Neural crest cell (in vitro differentiated cells): ENCODE measurements at places on chromosomes 2 and 18. TPM values are rescaled to one million over a fixed set of nuclear protein-coding genes. Genes with fewer than 3 reads are reported as not detected.

ANKRD62 gene
- not detected in 2 replicates for total RNA-seq

DNA sequence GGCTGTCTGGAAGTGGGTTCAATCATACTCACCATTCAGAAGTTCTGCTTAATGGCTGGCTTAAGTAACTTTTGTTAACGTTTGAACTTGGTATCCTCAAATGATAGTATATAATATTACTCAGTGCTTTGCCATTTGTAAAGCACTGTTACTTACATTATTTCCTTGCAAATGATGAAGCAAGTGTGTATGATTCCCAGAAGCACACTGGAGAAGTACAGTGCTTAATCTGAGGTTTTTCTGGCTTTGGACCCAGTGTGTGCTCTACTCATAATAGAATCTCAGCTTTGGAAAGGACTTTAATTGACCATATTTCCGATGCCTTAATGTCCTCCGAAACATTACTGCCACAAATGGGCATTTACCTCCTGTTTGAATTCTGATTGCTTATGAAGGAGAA is 63.3 kb downstream of the MAP3K20 start:
- DNase-seq: no peak
- H3K4me3 ChIP-seq: no peak overlapping the region
- no peaks in the 10 kb centered on the region for H3K27me3 ChIP-seq
- peaks cover 11% of the 10 kb centered on the region for H3K4me1 ChIP-seq

- H3K36me3 ChIP-seq: no peaks in the 10 kb centered on the region
- no peak for DNase-seq
- H3K4me3 ChIP-seq: no peak overlapping the region
- H3K27me3 ChIP-seq: no peaks in the 10 kb centered on the region
- peaks cover 13% of the 10 kb centered on the region for H3K4me1 ChIP-seq
Measured at GRCh38 chr2:175847128-175847527, 154.9 kb downstream of the LNPK start.

CNGA3 gene
- total RNA-seq: 0.72 and 0.84 TPM in 2 replicates

THUMPD2 gene
- 14.4 and 14.9 TPM in 2 replicates for total RNA-seq

SCYGR5 gene
- total RNA-seq: not detected in 2 replicates

CNTNAP5 gene
- total RNA-seq: 0.56 and 1.1 TPM in 2 replicates

DNA sequence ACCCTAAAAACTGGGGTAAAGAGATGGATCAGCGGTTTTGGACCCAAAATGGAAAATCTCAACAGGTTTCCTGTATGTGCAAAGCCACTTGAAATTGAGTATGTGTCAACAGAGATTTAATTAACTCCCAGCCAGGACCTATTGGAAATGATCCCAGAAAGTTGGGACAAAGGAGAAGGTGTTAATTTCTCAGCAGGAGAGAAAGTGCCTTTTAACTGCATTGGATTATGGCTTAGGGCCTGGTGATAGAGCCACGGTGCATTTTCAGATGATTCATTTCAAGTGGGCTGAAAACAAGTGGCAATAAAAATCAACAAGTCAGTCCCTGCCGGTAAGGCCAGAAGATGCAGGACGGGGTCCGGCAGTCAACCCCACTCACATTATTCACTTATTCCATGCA is 80.2 kb upstream of the BCL11A start:
- no peaks in the 10 kb centered on the region for H3K36me3 ChIP-seq
- no peak for DNase-seq
- peaks cover 11% of the 10 kb centered on the region for H3K27me3 ChIP-seq
- H3K4me1 ChIP-seq: no peaks in the 10 kb centered on the region

GRCh38 chr18:35186291-35187034 is 54.4 kb upstream of the ZNF397 start:
- peaks cover 27% of the 10 kb centered on the region for H3K4me1 ChIP-seq
- no peak overlapping the region for H3K27ac ChIP-seq
- H3K4me3 ChIP-seq: no peak overlapping the region
- no peak for DNase-seq
- H3K36me3 ChIP-seq: no peaks in the 10 kb centered on the region
- no peaks in the 10 kb centered on the region for H3K27me3 ChIP-seq

DNER gene
- 4.0 and 4.1 TPM in 2 replicates for total RNA-seq

CD8B2 gene
- total RNA-seq: not detected in 2 replicates

CRYGD gene
- not detected in 2 replicates for total RNA-seq

PMAIP1 gene
- 4.2 and 4.6 TPM in 2 replicates for total RNA-seq

GRCh38 chr18:24928301-24928878 is 423.6 kb downstream of the ZNF521 start:
- no peak overlapping the region for H3K4me3 ChIP-seq
- DNase-seq: no peak
- peaks cover 22% of the 10 kb centered on the region for H3K4me1 ChIP-seq
- H3K36me3 ChIP-seq: no peaks in the 10 kb centered on the region

DNA sequence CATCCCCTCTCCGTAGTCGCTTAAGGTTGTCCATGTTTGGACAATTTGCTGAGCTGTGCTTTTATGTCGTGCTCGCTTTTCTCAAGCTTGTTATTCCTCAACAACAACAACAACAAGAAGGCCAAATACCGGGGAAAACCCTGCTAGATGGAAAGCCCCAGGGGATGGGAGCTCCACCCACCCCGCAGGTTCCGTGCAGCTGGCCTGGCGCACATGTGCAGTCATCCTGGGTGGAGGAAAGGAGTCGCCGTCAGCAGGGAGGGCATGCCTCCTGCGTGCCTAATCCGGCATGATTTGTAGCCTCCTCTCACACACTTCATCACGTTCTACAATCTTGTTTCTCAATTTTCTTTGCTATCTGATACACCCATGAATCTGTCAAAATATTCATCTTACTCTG is 87.4 kb upstream of the SALL3 start:
- no peaks in the 10 kb centered on the region for H3K4me1 ChIP-seq
- no peak overlapping the region for H3K4me3 ChIP-seq
- DNase-seq: no peak
- no peak overlapping the region for H3K27ac ChIP-seq

NFATC1 gene
- total RNA-seq: 2.2 and 2.4 TPM in 2 replicates

DNA sequence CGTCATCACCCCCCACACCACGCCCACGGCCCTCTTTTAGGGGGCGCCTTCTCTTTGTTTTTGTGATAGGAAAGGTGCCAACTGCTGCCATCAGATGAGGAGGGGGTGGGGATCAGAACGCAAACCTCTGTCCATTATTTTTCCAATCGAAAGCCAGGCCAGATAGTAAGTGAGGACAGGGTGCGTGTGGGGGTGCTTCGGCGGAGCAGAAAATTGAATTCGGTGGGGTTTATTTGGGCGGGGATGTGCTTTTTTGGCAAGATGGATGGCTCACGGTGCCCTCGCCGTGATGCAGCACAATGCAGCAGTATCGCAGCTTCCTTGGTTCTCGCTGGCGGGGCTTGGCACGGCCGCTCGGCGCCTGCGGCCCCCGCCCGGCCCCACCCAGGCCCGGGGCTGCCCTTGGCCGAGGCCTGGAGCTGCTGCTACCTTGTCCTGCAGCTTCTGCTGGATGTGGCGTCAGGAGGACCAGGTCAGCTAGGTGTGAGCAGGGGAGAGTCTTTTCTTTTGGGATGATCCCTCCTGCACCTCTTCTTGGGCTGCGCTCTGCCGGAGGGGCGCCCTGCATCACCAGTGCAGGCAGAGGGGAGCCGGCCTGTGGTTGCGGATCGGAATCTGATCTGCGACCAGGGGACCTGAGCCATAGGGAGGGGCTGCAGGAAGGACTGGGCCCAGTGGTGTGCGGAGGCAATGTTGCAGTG is 1.3 kb downstream of the SPTBN1 start:
- DNase-seq: peak; percentile 25
- H3K4me3 ChIP-seq: peak overlapping the region; percentile 97
- H3K27ac ChIP-seq: peak overlapping the region; percentile 91
- H3K27me3 ChIP-seq: peaks cover 3% of the 10 kb centered on the region
- H3K4me1 ChIP-seq: peaks cover 44% of the 10 kb centered on the region

LPIN2 gene
- total RNA-seq: 22.5 and 22.6 TPM in 2 replicates

- DNase-seq: no peak
- peaks cover 14% of the 10 kb centered on the region for H3K36me3 ChIP-seq
- no peaks in the 10 kb centered on the region for H3K27me3 ChIP-seq
- H3K4me3 ChIP-seq: no peak overlapping the region
Measured at GRCh38 chr2:86044045-86044444, 61.6 kb downstream of the POLR1A start.

AKAIN1 gene
- total RNA-seq: not detected in 2 replicates

DNA sequence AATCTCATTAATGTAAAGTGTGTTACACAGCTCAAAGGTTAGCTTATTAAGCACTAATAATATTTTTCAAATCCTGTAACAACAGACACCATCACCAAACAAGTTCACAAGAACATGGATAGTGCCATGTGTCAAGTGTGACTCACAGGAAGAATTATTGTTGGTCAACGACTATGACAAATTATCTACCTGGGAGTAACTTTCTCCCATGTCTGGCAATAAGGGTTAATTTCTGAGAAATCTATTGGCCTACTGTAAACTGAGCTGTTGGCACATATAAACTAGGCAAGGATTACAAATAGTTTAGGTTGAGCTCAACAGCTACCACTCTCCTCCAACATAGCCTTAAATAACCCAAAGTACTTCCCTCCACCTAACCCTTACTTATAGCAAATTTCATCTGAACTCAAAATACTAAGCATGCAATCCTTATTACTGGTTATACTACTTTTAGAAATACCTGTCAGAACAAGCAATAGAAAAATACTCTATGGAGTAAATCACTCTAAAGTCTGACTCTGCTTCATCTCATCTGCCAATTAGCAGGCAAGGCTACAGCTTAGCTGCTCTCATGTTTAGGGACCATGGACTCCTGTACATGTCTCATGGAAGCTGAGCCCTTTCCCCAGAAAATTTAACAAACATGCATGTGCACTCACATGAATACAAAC is 223.0 kb downstream of the NBAS start:
- H3K27ac ChIP-seq: no peak overlapping the region
- H3K4me3 ChIP-seq: no peak overlapping the region
- DNase-seq: no peak

C2orf81 gene
- total RNA-seq: 7.3 and 7.9 TPM in 2 replicates

- DNase-seq: no peak
- H3K36me3 ChIP-seq: no peaks in the 10 kb centered on the region
- H3K27ac ChIP-seq: no peak overlapping the region
- H3K4me3 ChIP-seq: no peak overlapping the region
Measured at GRCh38 chr2:52960881-52961280, 806.7 kb upstream of the CHAC2 start.

MC5R gene
- not detected in 2 replicates for total RNA-seq

TCF23 gene
- total RNA-seq: not detected in 2 replicates
